ENCODE measurements at places on chromosomes 3 and 15.

GRCh38 chr15:81942655-81943195, 103.1 kb downstream of the MEX3B start:
- DNase-seq = no peak

DNA sequence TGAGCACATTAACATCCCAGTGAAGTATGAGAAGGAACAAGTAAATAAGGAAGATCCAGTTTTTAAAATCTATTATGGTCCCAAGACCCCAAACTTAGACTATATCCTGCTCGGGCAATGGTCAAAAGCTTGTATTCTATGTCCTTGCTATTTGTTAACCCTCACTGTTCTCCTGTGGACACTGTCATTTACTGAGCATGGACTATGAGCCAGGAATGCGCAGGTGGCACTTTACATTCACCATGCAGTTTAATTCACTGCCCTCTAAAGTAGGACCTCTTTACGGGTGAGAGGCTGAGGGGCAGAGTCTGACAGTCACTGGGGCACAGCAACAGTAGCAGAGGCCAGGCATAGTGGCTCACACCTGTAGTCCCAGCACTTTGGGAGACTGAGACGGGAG, 28.6 kb downstream of the SPATA12 start:
- DNase-seq = no peak

DNA sequence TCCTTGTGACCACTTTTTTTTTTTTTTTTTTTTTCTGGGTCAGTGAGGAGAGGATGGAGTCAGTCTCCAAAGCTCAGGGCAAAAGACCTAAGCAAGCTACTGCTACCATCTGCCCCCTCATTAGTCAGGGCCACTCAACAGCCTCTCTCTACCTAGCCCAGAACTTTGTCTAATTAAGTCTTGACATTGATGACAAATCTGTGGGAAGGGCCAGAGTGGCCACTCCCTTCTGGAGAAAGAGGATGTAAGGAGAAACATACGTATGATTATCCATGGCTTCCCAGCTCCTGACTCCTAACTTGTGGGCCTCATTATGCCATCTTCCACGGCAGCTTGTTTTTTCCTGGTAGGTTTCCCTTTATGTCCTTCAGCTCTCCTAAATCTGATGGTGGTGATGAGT, 37.9 kb downstream of the NR1I2 start:
- DNase-seq = no peak

- DNase-seq = no peak
Observed at GRCh38 chr3:194998948-194999347, 272.0 kb downstream of the XXYLT1 start.

GRCh38 chr3:167559924-167560323, 86.1 kb upstream of the SERPINI2 start:
- DNase-seq = no peak

GRCh38 chr3:138943724-138944653, 2.9 kb downstream of the FOXL2 start:
- DNase-seq = no peak

- peak; percentile 83 for DNase-seq
Observed at GRCh38 chr3:153221748-153222162, 59.7 kb downstream of the RAP2B start.

GRCh38 chr3:190499122-190499521, 14.8 kb upstream of the IL1RAP start:
- DNase-seq = no peak

DNA sequence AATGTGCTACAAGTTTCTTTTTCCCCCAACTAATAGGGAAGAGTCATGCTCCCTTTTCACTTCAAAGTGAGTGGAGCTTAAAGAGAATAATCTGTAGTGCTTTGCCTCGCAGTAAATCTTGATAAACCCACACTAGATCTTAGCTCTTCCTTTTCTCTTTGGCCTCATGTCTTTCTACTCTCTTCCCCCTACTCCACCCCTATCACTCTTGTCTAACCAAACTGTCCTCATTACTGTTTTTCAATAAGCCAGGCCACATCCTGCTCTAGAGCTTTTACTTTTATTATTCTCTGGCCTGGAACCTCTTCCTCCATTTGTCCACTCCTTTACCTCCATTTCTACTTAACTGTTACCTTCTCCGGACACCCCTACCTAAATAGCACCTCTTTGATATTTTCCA, 291.0 kb upstream of the SATB1 start:
- DNase-seq = no peak

- no peak for DNase-seq
Observed at GRCh38 chr3:23241256-23241655, 38.1 kb downstream of the UBE2E2 start.

DNA sequence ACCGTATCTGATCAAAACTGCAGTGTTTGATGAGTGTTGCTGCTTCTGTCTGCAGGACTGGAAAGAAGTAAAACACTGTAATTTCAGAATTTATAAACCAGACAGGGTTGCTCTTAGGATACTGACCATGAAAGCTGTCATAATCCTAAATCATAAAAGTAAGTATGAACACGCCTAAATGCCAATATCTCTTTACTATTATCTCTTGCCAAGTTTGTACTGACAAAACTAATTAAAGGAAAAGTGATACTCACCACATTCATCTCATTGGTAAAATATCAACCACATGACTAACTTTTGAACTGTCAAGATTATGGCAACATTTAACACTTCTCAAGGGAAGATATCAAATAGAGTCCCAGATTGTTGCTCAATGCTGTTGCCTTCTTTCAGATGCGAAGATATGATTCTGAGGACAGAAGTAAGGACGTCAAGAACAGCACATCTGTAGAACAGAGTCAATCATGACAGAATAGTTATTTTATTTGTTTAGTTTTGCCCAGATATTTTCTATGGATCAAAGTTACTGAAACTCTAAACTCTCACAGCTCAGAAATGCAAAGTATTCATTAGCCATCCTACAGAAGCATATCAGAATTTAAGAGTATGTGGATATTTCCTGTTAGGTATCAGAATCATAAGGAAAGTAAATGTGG, 61.4 kb upstream of the COL8A1 start:
- peak; percentile 72 for DNase-seq

DNA sequence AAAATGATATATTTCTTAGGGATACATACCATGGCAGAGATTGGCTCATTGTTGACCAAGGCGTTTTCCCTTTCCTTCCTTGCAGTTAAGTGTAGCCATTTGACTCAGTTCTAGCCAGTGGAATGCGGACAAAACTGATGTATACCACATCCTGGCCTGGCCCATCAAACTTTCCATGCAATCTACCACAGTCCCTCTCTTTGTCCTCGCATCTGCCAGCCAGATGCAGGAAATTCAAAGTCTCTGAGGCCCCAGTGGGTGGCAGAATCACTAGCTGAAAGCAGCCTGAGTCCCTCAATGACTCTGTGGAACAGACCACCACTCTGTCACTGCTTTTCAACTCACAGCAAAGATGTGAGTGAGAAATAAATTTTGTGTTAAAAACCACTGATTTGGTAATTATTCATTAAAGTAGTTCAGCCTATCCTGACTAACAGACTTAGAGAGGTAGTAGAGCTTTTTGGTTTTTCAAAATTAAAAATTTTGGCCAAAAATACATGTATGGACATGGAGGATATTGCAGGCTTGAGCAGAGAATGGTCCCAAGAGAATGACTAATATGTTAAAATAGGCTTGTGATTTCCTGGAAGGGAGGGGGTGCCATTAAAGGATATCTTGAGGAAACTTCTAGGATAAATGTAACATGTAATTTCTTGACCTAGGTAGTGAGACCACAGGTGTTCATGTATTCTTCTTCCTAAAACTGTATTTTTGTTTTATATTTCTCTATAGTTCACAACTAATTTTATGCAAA, 10.9 kb downstream of the LRRFIP2 start:
- peak; percentile 72 for DNase-seq

DNA sequence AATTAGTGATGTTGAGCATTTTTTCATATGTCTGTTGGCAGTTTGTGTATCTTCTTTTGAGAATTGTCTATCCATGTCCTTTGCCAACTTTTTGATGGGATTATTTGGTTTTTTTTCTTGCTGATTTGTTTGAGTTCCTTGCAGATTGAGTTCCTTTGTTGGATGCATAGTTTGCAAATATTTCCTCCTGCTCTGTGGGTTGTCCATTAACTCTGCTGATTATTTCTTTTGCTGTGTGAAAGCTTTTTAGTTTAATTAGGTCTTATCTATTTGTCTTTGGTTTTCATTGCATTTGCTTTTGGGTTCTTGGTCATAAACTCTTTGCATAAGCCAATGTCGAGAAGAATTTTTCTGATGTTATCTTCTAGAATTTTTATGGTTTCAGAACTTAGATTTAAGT, 414.6 kb downstream of the EPHA6 start:
- no peak for DNase-seq

DNA sequence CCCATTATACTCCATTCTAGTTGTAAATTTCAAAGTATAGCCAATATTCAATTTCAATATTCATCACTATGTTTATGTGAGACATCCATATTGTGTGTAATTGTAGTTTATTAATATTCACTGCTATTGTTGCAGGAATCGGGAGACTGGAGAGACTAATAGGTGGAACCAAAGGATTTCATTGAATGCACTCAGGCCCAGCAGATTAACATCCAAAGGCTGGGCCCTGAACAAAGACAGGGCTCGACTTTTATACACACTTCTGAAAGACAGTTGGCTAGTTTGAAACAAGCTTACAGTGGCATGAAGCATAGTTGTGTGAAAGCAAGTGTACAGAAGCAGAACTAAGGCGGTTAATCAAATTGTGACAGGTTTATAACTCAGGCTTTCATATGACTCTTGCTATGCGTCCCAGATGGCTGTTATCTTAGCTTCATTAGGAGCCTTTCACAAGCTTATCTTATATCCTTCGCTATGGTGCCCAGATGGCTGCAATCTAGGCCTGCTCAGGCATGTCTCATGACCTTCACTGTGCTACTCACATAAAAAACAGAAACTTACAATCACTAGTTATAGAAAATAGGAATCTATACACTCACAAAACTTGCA, 1038.8 kb upstream of the EPHA6 start:
- no peak for DNase-seq

- DNase-seq = no peak
Observed at GRCh38 chr15:39781147-39781966, 1.3 kb downstream of the FSIP1 start.

DNA sequence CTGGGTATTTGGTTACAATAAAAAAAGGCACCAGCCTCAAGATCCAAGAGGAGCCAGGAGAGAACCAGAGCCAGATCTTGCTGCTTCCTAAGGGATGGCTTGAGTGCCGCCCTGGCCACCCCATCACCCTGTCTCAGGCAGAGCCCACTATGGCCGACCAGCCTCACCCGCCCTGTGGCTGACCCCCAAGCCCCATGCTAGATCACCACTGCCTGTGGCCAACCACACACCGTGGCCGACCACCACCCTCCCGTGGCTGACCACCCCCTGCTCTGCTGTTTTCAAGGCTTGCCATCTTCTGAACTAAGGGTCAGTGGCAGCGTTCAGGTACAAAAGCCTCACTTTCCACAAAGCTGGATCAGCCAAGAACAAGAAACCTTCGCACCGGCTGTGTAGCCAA, 12.0 kb downstream of the CSPG5 start:
- DNase-seq = no peak

- DNase-seq = no peak
Observed at GRCh38 chr15:54843006-54843405, 353.7 kb downstream of the RSL24D1 start.
